ENCODE measurements at places on chromosomes 7 and 10.

DNA sequence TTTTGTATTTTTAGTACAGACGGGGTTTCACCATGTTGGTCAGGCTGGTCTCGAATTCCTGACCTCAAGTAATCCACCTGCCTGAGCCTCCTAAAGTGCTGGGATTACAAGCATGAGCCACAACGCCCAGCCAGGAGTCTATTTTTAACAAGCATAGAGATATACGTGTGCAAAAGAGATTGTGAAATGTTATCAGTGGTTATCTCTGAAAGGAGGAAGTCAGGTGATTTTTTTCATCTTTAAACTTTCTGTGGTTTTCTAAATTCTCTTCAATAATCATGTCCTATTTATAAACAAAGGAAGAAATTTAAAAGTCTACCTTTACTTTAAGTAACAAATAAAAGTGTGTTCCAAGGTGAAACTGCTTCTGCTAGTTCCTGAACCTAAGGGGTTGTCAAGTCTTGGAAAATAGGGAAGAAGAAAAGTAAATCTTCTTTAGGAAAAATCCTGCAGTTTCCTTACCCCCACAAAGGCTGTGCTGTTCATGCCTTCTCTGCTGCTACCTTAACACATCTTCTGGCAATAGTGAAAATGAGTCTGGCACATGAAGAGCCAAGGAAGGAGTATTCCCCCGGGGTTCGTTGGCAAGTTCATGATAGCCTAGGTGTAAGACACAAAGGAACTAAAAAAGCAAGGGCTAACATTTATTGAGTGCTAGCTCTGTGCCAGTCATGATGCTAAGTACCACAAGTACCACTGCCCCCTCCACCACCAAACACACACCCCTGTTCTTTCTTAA is 51.1 kb downstream of the CYP26A1 start:
- no peak for DNase-seq

GRCh38 chr7:28955718-28956607 is 2.2 kb downstream of the TRIL start:
- peak; percentile 34 for DNase-seq

DNA sequence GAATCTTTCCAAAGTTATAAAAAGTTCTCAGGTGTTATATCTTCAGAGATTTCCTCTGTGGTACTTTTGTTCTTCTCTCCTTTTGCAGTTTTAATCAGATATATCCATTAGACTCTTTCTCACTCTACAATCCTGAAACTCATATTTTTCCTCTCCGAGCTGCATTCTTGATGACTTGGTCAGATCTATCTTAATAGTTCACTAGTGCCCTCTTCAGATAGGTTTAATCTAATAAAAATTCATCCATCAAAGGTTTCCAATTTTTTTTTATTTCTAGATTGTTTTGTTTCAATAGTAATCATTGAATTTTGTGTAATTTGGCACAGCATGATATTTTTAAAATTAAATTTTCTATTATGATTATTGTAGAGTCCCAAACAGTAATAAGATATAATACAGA is 21.8 kb upstream of the DGKB start:
- no peak for DNase-seq

GRCh38 chr7:113294750-113295149 is 176.4 kb upstream of the SMIM30 start:
- no peak for DNase-seq

- DNase-seq = no peak
Observed at GRCh38 chr7:124318721-124319450, 286.0 kb upstream of the TMEM229A start.

GRCh38 chr7:50262446-50262845 is 42.1 kb upstream of the IKZF1 start:
- no peak for DNase-seq

DNA sequence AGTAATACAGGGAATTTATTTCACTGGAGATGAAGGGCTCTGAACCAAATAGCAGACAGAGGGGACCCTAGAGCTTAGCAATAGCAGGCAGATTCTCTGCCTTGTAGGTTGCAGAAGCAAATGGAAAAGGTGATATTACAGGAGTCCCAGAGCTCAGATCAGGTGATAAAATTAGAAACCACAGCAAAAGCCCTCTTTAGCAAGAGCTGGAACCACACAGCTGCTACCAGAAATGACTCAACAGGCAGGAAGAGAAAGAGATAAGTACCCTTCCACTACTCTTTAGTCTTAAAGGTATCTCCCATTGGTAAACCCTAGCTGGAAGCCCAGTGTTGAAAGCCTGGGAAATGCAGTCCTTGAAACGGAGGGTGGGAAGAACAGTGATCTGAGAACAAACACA is 535.6 kb upstream of the GHITM start:
- no peak for DNase-seq

GRCh38 chr10:131910663-131911314 is 10.0 kb downstream of the PPP2R2D start:
- no peak for DNase-seq

DNA sequence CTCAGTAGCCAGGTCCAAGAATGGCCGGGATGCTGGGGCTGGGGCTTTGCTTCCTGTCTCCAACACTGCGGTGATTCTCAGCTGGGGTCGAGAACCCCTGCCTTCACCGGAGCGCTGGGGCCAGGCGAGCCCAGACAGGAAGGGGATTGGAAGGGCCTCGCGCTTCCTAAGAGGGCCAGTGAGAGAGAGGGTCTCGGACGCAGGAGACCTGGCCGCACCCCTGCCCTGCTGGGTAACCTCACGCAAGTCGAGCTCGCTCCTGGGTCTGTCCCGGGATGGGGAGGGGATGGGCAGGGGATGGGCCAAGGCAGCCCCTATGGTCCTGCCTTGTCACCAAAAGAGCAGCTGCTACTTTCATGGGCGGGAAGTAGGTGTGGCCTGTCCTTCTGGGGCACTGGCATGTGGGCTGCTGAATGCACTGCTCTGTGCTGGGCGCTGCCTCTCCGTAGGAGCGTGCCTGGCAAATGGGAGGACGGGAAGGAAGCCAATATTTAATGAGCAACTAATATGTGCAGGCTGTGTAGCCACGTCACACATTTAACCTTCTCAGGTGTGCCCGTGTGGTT is 20.0 kb downstream of the KCNK18 start:
- DNase-seq = no peak

DNA sequence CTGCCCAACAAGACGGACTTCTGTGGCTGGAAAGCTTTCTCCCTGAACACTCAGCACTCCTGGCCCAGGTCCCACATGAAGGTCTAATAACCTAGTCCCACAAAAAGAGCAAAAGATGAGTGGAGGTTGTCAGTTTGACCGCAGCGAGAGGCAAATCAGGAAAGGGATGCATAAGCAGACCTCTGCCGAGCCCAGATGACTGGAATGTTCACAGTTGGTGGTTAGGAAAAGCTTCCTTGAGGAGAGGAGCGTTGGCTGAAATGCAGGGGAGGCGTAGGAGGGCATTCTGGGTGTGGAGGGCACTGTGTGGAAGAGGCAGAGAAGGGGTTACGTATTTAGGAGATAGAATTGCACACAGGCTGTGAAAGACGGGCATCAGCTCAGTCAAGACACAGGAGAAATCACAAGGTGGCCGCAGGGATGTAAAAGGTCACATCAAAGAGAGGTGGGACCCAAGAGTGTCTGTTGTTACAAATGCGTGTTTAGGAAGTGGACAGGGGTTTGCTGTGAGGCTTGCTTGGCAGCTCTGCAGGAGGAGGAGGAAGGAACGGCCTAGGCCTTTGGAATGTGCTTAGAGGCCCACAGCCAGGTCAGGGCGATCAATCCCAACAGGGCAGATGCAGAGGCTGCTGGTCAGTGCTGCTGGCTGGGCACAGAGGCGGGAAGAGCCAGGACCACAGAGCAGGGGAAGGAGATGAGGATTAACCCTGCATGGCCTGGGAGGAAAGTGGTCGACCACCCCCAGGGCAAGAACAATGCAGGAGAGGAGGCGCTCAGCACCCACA is 133.5 kb downstream of the VIPR2 start:
- no peak for DNase-seq

- DNase-seq = no peak
Observed at GRCh38 chr7:39252916-39253315, 275.2 kb downstream of the POU6F2 start.

- no peak for DNase-seq
Observed at GRCh38 chr7:101457001-101457750, 94.5 kb downstream of the COL26A1 start.

DNA sequence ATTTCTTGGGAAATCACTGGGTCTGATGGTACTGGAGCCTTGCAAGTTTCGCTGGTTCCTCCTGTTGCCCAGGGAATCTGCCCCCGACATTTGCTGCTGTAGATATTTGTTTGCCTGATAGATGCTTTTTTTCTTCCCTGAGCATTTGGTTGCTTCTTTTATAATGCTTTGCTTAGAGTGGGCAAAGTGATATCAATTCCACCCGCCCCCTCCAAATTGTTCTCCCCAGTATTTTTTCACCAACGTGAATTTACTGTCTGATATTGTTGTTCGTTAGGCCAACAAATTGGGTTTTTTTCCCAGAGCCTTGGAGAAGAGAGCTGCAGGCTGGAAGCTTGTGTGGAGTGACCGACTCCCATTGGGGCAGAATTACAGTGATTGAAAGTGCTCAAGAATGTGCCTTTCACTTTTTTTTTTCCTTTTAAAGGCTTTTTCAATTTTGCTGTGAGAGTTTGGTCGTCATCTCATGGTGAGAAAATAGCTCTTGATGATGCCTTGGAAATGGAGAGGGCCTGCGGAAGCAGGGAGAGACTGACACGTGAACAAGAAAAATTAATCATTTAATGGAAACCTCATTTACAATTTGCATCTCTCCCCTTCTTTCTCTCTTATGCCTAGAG is 2.5 kb downstream of the GRK5 start:
- DNase-seq = no peak

DNA sequence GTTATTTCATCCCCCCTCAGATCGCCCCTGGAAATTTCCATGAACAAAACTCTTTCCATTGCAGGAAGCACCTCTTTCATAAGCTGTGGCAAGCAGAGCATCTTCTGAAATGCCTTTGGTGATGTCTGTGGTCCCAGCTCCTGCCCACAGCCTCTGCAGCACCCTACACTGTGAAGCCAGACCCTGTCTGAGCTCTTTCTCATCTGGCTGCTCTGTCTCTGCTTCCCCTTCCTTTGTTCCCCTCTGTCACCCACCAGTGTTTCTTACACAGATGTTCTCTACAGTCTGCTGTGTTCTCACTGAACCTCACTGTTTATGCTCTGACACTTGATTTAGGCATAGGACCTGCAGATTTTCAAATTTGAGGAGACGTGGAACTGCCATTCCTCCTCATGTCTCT is 1.9 kb upstream of the TAS2R39 start:
- DNase-seq = no peak

DNA sequence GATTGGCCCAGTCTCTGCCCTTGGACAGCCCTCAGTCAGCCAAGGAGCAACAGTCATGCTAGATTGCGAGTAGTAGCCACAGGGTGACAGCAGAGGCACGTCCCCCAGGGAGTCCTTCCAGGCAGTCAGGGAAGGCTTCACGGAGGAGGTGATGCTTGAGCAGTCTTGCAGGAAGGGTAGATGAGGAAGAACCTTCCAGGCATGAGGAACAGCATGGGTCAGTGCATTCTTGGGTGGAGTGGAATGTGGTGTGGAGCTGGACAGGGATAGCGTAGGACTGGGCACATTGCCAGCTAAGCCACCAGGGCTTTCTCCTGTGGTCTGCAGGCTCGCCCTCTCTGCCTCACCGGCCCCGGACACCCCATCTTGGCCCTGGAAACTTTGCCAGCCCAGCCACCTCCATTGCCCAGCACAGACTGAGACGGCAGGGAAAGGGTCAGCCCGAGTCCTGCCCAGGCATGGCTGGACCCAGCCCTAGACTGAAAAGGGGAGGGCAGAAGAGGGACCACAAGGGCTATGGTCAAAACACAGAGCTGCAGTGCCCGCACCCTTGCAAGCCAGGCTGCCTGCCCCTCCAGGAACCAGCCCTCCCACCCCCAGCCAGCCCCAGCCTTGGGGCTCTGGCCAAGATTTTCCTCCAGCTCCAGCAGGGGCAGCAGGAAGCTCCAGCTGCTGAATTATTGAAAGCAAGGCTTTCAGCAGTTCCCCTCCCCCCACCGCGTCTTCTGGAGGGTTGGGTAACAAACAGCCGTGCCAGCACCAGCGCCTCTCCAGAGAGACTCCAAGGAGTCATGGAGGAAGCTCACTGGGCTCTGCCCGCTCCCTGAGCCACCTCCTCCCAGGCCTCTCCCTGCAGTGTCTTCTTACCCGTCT is 18.7 kb downstream of the SRRM3 start:
- no peak for DNase-seq

- no peak for DNase-seq
Observed at GRCh38 chr7:143492799-143493739, 15.4 kb downstream of the TAS2R41 start.

- DNase-seq = no peak
Observed at GRCh38 chr10:122078326-122078725, 89.4 kb downstream of the TACC2 start.

GRCh38 chr10:103049237-103049636 is 131.1 kb downstream of the CNNM2 start:
- DNase-seq = no peak

GRCh38 chr10:80266513-80266863 is 23.0 kb downstream of the MAT1A start:
- no peak for DNase-seq

DNA sequence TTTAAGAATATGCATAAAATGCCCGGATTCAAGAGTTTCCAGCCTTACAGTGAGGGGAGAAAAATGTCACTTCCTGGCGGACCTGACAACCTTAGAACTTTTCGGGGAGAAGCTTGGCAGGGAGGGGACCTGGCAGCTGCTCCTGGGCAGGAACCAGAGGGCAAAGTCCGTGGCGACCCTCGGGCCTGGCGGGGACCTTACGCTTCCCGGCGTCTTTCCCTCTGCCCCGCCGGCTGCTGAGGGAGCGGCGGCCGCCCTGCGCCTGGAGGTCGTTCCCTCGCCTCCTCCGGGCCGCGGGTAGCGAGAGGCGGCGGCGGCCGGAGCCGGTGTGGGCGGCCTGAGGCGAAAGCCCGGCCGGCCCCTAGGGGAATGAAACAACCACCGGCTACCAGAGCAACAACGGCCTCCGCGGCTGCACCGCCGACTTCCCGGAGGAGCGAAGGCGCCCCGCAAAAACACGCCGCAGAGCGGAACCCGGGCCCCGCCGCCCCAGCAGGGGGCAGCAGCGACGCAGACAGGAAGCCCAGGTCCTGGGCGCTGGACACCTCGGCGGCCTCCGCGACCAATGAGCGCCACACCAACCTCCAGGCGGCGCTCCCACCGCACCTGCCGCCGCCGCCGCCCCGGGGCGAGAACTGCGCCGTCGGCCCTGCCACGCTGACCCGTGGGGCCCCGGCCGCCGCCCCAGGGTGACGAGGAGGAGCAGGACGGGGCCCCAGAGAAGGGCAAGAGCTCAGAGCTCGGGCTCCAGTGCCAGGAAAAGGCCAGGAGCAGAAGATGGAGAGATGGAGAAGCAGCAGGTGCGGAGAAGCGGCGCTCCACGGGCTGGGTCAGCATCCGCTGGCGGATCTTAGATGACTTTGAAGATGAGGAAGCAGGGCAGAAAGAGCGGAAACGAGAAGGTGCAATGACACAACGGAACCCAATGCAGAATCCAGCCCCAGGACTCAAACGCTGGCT is 10.5 kb upstream of the ACSM6 start:
- DNase-seq = peak; percentile 75
